Activated naive CD8-positive, alpha-beta T cell treated with anti-CD3 and anti-CD28 coated beads, Interleukin-2, amount 10 ng/mL, durations not matched to agents 7 days and 5 days (primary cell): ENCODE measurements at places on chromosomes 16 and 17.

- DNase-seq: no peak
Measured at GRCh38 chr17:81367171-81367570, 28.1 kb upstream of the BAHCC1 start.

GRCh38 chr16:52265446-52265861 lies 281.5 kb downstream of the TOX3 start:
- no peak for DNase-seq

- no peak for DNase-seq
Measured at GRCh38 chr16:9040800-9041412, 50.5 kb upstream of the HAPSTR1 start.

DNA sequence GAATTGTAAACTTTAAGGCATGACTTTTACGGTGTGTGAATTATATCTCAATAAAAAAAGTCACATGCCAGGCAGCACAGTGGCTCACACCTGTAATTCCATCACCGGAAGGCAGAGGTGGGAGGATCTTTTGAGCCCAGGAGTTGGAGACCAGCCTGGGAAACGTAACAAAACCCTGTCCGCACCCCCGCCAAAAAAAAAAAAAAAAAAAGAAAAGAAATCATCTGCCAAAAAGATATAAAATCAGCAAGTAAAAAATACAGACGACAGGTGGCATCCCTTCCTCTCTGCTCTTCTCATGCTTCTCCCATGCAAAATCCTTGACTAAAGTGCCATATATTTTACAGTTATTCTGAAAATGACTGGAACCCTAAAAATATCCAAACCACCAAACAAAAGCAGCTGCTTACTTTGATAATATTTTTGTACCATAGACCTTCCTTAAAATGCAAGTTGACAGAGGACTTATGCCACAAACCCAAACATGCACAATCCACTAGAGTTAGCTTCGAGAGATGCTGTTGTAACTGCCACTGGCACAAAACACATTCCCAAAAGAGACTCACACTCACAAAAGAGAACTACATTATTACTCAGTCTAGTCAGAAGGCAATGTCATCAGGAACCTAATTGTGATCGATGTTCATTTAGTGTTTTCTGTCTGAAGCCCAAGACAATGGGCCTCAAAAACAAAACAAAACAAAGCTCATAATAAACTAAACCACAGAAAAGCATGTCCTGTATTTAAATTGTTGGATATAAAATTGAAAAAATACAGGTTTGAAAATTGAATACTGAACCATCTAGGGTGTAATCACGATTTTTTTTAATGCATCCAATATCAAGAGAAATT lies 2.4 kb downstream of the CRLF3 start:
- no peak for DNase-seq

DNA sequence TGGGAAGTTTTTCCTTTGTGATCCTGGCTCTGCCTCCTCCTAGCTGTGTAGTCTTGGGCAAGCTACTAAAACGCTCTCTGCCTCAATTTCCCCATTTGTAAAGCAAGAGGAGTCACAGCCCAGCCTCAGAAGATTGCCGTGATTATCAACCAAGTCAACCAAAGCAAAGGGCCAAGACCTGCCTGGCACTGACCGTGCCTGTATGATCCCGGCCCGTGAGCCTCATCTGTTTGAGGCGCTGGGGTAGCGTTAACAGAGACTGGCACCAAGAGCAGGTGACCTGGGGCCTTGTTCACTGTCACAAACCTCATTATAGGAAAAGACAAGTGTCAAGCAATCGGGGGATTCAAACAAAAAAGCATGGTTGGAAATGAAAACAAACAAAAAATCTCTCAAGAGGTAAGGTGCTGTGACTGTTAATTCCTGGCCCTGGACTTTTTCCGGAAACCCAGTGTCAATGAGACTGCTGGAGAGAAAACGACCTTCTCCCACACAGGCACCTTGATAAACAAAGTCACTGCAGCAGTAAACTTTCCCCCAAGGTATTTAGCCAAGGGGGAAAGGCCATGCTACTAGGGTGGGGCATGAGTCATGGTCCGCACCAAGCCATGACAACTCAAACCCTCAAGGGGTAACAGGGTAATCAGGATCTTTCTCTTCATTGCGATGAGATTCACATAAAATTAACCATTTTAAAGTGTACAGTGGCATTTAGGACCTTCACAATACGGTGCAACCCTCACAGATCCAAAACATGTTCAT lies 5.4 kb downstream of the MEAK7 start:
- DNase-seq: no peak

DNA sequence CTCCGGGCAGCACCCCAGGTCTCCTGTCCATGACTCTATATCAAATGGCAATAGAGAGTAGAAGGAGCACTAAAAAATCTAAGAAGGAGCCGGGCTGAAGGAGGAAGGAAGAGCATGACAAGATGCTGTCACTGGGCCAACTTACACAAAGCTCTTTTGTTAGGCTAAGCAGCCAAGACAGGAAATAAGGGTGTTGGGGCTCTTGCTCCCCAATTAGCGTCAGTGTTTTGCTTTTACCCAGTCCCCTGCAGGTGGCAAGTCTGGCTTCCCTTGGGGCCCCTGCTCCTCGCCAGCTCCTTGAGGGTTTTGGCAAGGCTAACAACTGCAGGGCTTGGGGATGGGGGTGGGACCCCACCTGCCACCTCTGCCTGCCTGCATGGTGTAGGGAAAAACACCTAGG lies 120.5 kb downstream of the CCT6B start:
- DNase-seq: no peak

DNA sequence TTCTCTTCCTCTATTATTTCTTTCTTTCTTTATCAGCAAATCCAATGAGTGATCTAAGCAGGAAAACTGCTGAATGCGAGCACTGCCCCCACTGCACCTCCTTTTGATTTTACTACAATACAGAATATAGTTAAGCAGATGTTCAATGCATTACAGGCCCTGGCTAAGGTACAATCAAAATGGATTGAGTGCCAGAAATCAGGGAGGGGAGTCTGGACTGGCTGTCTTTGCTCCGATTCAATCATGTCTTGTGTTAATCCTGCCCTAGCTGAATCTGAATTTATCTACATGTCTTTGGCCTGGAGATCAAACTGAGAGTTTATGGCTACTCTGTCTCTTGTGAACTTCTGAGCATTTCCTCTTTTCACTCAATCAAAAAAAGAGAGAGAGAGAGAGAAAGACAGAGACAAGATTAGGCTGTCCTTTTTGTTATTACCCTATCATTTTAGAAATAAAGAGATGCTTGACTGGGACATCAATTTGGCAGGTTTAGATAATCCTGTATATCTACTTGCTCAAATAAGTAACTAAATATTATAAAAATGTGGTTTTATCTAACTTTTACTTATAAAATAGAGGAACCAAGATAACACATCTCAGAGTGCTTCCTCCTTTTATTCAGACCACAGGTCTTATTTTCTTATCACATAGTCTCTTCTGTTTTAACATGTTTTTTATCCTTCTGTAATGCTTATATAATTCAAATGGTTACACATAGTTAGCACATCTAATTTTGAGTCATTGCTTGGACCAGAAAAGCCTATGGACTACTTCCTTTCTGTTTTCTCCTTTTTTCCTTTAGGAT lies 656.2 kb downstream of the KCNJ2 start:
- DNase-seq: no peak

DNA sequence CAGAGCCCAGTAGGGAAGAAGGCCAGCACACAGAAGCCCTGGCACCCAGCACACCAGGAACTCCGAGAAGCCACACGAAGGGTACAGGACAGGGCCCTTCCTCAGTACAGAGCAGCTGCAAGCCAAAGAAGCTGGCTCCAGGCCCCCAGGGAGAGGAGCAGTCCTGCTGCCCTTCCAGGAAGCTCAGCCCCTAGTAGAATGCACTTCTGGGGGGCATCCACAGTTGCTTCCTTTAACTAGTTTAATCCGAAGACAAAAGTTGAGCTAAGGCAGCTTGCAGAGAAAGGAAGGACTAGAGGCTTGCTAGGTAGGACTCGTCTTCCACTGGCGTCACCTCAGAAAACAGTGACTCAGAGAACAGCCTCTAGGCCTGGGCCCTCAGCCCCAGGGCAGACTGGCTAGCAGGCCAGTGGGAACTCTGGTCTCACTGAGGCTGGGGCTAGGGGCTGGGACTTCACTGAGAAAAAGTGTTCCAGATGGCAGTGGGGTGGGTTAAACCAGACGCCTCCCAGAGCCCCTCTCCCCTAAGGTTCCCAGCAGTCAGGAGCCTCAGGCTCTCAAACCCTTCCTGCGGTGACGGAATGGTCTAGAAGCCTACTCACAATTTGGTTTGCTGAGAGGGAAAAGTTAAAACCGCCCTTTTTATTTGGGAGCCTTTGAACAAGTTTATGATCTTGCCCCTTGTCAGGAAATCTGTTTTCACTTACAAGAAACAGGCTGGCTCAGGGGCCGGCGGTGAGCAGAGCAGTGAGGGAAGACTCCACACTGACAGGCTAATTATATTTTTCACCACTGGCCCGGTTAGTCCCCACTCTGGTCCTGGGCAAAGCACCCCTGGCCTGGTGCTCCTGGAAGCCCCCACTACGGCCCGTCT lies 41.4 kb downstream of the ACTG1 start:
- no peak for DNase-seq

DNA sequence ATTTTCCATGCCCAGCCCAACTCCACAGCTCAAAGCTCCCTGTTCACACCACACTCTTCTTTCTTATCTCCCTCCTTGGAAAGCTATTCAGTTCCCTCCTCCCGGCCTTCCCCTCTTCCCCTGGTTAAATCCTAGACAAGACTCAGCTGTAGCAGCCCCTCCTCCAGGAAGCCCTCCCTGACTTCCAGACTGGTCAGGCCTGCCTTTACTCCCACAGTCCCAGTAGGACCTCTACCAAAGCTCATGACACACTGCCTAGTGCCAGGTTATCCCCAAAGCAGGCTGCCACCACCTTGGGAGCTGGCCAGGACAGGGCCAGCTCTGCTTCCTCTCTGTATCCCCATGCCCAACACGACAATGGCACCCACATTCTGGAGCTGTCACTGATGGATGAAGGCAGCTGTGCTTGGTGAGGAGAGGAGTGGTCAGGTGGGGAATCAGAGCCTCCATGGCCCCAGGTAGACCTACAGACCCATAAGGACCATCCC lies 50.0 kb downstream of the BEAN1 start:
- DNase-seq: no peak

DNA sequence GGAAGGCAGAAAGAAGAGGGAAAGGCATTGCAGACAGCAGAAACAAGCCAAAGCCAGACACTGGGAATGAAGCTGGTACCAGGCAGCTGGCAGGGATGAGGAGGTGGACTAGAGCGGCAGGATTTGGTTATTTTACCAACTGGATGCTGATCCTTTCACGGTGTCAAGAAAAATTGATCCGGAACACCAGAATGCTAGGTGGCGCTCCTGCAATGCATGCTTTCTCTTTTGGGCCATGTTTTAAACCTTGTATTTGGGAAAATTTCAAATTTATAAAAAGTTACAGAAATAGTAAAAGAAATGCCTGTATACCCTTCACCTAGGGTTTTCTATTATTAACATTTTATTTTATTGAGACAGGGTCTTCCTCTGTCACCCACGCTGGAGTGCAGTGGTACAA lies 224.7 kb downstream of the SOX9 start:
- DNase-seq: no peak

GRCh38 chr16:8764525-8765250 lies 32.8 kb downstream of the TMEM186 start:
- no peak for DNase-seq

- DNase-seq: no peak
Measured at GRCh38 chr16:9518051-9518450, 426.6 kb downstream of the HAPSTR1 start.

DNA sequence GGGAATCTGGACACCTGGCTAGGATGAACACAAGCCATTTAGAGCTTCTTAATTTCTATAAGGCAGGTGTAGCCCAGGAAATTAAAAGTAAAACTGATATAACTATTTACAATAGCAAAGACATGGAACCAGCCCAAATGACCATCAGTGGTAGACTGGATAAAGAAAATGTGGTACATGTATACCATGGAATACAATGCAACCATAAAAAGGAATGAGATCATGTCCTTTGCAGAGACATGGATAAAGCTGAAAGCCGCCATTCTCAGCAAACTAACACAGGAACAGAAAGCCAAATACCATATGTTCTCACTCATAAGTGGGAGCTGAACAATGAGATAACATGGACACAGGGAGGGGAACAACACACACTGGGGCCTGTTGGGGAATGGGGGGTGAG lies 19.4 kb downstream of the FAHD1 start:
- DNase-seq: no peak

GRCh38 chr16:76583466-76583865 lies 306.3 kb downstream of the CNTNAP4 start:
- DNase-seq: no peak

DNA sequence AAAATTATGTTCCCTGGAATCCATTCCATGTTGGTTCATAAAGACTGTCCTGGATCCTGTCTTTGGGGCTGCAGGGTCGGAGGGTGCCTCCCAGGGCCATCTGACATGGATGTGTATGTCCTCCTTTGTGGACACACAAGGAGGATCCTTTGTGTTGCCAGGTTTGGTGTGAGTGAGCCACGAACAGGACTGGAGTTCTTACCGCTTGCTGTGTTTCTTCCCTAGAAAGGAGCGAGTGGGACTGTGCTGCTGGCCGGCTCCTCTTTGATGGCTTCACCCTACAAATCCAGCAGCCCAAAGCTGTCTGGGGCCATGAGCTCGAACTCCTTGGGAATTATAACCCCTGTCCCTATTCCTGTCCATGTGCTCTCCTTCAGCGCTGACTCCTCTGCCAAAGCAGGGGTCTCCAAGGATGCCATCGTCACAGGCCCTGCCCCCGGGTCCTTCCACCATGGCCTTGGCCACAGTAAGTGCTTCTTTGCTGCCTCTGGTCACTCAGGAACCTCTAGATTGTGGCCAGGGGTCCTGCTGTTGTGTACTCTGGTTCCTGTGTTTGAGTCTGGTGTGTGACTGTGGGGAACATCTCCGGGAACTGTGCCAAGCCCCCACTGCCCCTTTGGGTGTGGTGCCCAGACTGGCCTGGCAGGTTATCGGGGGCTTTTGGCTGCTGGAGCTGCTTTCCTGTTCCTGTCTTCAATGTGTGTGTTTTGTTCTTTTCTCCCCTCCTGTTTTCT lies 29.5 kb downstream of the UBN1 start:
- DNase-seq: no peak

- no peak for DNase-seq
Measured at GRCh38 chr16:12152740-12153139, 176.2 kb downstream of the SNX29 start.

- no peak for DNase-seq
Measured at GRCh38 chr17:68819465-68819864, 135.7 kb downstream of the ABCA8 start.

DNA sequence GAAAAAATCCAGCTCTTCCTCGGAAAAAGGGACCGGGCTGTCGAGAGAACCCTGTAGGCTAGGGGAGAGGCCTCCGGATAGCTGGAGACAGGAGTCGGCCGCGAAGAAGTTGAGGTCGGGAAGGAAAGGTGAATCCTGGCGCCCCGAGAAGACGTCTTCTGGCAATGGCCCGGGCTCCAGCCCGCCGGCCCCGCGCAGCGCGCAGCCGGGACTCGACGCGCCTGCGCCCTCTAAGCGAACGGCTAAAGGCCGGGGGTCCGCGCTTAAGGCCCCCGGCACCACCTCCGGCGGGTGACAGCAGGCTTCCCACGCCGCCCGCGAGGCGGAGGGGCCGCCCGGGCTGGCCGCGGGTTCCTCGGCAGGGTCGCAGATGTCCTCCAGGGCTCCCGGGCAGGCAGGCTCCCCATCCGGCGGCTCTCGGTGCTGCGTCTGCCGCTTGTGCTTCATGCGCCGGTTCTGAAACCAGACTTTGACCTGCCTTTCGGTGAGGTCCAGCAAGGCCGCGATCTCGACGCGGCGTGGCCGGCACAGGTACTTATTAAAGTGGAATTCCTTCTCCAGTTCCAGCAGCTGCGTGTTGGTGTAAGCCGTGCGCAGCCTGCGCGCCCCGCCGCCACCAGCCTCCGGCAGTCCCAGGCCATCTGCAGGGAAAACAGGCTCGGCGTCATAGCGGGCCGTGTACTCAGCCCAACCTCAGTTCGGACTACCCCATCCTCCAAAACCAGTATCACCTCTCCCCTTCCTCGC lies 1.6 kb downstream of the HOXB2 start:
- DNase-seq: peak; percentile 80
